ENCODE measurements at places on chromosomes 5 and 9.

GRCh38 chr5:17989567-17990563 lies 355.6 kb downstream of the TAF11L14 start:
- DNase-seq = no peak

DNA sequence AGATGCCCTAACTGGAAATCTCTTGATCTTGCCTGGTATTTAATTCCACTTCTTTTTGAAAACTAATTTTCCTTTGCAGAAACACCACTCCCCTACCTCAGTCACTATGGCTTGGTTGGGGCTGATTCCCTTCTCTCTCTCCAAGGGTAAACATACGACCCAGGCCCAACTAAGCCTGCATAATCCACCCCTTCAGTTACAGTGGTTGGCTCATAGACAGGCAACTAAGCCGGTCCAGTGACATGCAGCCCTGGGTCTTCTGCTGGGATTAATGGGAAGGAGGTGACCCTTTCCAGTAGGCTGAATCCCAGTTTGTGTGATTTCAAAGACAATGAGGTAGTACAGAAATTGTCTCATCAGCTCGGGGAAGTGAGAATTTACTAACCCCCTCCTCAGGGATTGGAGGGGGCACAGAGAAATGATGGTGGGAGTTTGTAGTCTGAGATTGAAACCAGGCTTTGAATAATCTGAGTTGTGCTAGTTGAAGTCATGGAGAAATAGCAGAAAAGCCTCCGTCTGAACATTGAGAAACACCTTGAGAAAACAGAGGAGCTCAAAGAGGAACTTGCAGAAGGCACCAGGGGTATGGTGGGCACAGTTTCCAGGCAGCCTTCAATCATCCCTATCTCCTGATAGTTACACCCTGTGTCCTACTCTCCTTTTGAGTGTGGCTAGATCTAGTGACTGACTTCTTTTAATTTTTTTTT lies 148.9 kb downstream of the GCNT1 start:
- DNase-seq = no peak

DNA sequence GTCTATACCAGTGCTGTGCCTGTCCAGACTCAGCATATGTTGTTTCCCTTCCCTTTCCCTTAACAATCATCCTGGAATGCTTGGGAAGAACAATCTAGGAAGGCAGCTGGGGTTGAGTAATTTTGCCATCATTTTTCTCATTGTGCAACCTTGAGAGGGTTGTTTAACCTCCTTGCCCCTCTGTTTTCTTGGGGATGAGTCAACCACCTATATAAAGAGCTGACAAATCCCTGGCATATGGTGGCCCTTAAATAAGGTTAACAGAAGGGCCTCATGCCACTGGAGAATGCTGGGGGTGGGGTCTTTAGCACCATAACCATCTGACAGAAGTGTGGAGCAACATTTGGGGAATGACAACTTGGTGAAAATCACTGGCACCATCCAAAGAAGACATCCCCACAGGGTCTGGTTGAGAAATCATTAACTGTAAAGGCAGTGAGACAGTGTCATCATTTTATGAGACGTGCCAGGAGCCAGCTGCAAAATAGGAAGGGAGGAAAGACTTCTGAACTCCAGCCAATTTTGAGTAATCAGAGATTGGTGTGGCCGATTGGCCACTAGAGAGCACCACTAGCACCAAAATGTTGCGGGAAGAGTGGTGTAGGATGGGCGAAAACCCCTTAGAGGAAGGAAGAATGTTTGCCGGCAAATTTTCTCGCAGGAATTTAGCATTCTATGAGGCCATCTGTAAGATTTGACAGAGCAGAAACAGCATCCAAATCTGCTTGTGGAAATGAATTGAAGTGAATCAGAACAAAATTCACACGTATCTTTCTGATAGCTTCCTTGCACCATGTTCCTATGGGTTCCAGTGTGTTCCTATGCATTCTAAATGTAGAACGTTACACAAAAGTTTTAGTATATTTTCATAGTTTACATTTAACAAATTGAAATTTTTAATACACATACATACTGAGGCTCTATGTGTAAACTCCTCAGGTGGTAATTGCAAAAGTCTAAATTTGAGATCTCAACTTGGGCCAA lies 113.8 kb downstream of the MSX2 start:
- DNase-seq = no peak

- DNase-seq = no peak
Measured at GRCh38 chr5:177388521-177389052, 4.4 kb downstream of the SLC34A1 start.

DNA sequence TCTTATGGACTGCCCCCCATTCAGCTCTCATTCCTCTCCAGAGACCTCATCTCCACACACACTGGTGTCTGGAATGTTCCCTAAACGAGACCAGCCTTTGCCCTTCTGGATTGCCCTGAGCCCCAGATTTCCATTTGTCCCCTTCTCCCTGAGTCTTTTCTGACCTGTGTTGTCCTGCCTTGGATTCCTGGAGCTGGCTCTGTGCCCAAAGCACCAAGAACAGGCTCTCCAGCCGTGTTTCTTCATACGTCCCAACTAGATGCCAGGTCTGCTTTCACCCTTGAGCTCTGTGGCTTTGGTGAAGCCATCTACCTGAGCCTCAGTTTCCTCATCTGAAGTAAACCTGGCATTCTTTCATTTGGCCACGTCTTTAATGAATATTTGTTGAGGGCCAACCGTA lies 6.3 kb downstream of the CCDC180 start:
- DNase-seq = no peak

DNA sequence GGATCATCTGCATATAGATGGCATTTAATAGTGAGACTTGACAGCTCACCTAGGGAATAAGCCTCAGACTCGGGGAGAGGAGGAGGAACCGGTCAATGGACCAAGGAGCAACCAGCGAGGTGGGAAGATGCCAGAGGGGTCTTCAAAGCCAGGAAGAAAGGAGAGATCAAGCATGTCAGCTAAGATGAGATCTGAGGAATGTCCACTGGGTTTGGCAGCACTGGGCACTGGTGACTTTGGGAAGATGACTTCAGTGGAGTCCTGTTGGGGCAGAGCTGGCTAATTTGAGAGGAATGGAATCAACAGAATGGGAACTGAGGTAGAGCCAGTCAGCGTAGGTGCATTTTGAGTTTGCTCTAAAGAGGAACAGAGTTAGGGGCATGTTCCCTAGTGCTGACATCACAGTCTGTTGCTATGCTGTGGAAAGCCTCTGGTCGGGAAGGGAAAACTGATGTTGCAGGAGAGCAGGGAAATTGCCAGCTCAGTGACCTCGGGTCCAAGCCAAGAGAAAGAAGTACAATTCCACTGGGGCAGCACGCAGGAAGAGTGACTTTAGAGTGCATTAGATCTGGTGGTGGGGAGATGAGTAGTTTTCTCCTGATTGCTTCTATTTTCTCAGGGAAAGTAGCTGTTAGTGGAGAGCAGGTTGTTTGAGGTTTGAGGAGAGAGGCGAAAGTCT lies 56.9 kb downstream of the ZNF618 start:
- no peak for DNase-seq

- no peak for DNase-seq
Measured at GRCh38 chr9:131869348-131869747, 129.5 kb upstream of the RAPGEF1 start.

- DNase-seq = no peak
Measured at GRCh38 chr5:68334553-68334886, 119.0 kb downstream of the PIK3R1 start.
